ENCODE measurements at places on chromosomes 11 and 22.

GRCh38 chr11:63951779-63952536, 13.2 kb downstream of the NAA40 start:
- no peak for DNase-seq

- no peak for DNase-seq
Measured at GRCh38 chr22:30309951-30310741, 16.6 kb downstream of the TBC1D10A start.

- no peak for DNase-seq
Measured at GRCh38 chr11:77175021-77175842, 47.2 kb downstream of the MYO7A start.

GRCh38 chr11:72834905-72835304, 20.7 kb downstream of the ATG16L2 start:
- no peak for DNase-seq

GRCh38 chr22:45357490-45357889, 47.8 kb downstream of the FAM118A start:
- no peak for DNase-seq
